NCI-H345 (cell line): ENCODE measurements at places on chromosomes 7 and 10.

DNA sequence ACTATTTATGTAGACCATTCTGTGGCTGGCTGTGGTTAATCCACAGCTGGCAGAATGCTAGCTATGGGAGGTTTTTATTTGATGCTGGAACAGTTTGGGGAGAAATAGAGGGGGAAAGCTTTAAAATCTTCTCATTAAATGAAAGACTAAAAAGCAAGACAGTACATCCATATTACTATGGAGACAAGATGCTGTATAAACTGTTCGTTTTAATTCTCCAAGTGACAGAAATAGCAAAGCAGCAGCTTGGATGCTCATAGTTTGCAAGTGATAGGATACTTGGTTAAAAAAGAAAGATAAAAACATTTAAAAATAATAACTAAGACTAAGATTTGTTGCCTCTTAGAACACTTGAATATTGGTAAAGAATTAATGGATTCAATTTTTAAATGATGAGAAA, 304.9 kb upstream of the KAT6B start:
- no peak for DNase-seq

- no peak for DNase-seq
Measured at GRCh38 chr7:150788474-150789269, 11.5 kb downstream of the TMEM176B start.

DNA sequence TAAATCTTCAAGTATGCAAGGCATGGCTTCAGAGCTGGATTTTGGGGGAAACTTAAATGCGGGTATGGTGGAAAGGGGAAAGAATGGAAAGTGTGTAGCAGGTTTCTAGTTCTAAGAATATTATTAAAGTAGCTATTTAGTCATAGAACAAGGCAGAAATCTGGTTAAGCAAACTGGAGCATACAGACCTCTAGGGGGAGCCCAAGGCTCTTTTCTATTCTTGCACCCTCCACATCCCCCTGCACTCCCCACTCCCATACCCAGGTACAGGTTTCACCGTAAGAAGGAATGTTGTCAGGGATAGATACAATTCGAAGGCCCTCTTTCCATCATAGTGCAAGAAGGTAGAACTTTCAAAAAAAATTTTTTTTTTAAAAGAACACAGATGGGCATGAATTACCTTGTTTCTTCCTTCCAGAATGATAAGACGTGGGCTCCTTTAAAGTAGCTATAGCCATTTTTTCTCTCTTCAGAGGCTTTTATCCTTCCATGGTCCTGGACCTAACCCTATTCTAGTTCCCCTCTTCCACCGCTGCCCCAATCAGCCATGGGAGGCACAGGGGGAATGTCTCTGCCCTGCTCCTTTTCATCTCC, 41.5 kb upstream of the SMIM30 start:
- DNase-seq, result peak; percentile 54

GRCh38 chr7:156778201-156778600, 114.8 kb downstream of the LMBR1 start:
- DNase-seq, result no peak

DNA sequence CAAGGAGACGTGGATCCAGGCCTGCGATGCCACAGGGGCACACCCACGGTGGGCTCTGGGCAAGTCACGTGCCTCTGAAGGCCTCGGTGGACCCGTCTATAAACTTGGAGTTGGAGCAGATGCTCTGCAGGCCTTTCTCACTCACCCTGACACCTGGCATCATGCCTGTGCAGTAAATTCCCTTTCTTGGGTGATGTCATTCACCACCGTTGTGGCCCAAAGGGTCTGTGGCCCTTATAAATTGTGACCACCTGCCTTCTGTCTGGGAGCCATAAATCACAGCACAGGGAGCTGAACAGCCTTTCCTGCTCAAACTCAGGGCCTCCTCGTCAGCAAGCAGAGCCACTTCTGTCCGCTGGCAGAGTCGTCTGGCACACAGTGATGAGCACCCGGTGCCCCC, 52.2 kb downstream of the GPAM start:
- no peak for DNase-seq

DNA sequence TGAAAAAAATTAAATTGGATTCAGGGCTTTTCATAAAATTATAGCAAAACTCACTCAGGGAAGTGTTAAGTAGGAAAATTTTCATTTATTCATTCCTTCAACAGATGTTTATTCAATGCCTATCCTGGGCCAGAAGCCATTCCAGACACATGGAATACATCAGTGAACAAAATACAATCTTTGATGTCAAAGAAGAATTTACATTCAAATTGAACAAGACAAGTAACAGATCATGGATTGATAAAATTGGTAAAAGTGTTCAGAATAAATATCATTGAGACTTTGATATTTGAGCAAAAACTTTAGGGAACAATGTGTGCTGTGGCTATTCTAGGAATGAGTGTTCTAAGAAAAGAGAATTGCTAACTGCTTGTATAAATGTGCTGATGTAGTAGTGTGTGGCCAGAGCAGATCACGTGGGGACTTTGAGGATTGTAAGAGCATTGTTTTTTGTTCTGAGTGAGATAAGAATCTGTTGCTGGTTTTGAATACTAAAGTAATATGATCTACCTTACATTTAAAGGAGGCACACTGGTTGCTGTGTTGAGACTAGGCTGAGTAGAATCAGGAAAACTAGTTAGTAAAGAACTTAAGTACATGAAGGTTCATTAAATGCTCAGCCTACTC, 957.2 kb downstream of the PCDH15 start:
- DNase-seq, result no peak

DNA sequence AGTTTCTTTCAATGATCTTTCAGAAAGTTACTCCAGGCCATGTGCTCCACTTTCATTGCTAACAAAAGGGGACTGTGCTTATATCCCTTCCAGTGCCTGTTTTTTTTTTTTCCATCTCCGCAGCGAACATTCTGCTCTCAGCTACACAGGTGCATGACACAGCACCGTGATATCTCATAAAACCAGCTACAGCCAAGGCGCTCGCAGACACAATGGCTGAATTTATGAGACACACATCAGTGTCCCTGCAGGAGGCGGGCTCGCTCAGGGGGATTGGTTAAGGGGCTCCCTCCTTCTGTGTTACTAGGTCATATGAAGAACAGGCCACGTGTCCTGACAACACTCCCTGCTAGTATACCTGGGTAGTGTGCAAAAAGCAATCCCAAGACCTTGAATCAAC, 245.5 kb downstream of the SKAP2 start:
- DNase-seq, result peak; percentile 11

GRCh38 chr10:43390759-43391158, 18.2 kb downstream of the HNRNPF start:
- no peak for DNase-seq
